CMK (cell line): ENCODE measurements at places on chromosomes 3 and 15.

DNA sequence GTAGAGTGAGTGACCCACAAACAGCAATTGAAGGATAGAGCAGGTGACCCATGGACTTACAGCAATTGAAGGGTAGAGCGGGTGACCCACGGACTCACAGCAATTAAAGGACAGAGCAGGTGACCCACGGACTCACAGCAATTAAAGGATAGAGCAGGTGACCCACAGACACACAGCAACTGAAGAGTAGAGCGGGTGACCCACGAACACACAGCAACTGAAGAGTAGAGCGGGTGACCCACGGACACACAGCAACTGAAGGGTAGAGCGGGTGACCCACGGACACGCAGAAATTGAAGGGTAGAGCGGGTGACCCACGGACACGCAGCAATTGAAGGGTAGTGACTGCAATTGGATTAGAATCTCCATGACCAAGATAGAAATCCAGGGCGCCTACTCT lies 9.8 kb upstream of the TNK2 start:
- DNase-seq: no peak

DNA sequence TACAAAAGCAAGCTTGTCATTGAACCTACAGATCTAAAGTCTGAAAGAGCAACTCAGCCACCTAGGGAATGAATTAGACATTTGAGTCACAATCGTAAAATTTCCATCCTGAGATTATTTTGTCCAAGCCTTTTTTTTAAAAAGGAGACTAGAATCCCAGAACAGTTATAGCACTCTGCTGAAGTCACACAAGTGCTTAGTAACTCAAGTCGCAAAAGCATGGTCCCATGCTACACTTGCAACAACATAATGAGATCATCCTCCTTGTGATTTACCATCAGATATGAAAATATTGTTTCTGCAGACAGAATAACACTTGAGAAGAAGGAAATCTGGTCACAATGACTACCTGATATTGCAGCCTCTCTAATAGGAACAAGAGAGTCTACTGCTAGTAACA lies 106.7 kb downstream of the ZIC4 start:
- DNase-seq: no peak

DNA sequence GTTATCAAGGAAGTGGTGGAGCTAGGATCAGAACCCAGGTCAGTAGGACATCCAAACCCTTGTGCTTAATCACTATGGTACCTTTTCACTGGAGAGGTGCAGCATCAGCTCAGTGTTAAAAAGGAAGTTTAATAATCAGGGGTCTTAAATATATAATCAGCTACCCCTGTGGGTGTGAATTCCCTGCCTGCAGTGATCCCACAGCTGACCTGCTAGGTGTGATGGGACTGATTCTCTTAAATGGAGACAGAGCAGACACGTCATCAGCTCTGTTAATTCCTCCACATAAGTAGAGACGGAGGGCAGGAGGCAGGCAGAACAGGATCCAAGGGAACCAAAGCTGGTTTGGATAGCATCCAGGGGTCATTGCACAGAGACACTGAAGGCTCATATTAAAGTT lies 154.1 kb upstream of the CRBN start:
- DNase-seq: no peak

DNA sequence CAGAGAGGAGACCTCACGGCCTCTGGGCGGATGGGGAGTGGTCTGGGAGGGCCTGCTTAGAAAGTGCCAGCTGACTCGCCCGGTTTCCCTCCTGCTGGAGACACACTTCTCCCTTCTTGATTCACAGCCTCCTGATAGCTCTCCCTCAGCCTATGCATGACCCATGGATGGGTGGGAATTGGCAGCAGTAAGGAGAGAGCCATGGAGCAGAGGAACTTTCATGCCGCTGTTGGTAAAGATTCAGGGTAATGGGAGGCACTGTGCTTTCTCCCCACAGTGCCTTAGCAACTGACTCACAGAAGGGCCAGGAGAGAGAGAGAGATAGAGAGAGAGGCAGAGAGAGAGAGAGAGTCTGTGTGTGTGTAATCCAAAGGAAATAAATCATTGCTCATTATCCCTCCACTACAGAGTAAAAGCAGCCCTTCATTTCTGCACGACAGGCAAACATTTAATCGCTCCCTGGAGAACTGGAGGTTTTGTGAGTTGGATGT lies 82.8 kb downstream of the SEMA5B start:
- no peak for DNase-seq

DNA sequence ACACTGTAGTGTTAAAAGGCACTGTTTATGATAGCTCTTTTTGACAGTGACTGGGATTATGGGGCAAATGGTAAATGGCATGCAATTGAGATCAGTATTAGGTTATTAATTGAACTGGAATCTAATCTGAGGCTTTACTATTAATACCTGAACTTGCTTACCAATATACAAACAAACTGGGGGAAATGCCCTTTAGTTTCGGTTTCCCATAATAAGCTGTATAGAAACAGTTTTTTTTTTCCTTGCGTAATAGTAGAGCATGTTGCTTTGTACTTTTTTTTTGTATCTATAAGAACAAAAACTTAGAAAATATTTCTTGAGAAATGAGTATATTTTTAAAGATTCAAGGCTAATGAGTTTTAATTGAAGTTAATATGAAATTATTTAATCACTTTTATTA lies 95.0 kb downstream of the FNDC3B start:
- no peak for DNase-seq

- no peak for DNase-seq
Measured at GRCh38 chr3:38264779-38265178, 833 bp upstream of the SLC22A13 start.

GRCh38 chr3:124918524-124918923 lies 16.0 kb downstream of the MUC13 start:
- no peak for DNase-seq

- no peak for DNase-seq
Measured at GRCh38 chr3:194218646-194219453, 82.9 kb downstream of the HES1 start.

DNA sequence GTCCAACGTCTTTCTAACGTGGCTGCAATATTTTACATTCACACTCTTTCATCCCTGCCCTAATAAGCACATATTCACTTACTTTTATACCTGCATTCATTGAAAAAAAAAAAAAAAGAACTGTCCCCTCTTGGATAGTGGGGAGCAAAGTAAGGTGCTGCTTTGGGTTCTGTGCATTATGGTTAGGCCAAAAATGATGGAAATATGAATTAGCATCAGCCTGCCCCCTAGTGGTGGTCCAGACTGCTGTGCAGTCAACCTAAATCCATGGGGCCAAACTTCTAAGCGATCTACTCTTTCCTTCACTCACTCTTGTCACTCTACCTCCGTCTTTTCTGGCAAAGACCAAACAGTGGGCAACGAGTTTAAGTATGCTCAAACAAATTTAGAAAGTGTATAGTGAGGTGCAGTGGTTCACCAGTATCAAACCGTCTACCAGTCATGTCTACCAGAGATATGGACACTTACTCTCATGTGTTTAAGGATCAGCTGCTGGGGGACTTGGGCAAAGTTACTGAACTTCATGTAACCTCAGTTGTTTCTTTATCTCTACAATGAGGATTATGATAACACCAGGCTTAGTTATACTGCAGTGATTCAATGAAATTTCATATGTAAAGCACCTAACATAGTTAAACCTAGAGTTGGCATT lies 61.5 kb upstream of the GRM7 start:
- DNase-seq: peak; percentile 11

GRCh38 chr3:46208167-46208704 lies at the start of gene CCR1:
Gene CCR1, minus strand, starts transcription at chr3:46208313. Its CDS starts 4,000 bp downstream, at chr3:46204313.
- DNase-seq: no peak

- DNase-seq: no peak
Measured at GRCh38 chr15:33114374-33114717, 80.2 kb downstream of the FMN1 start.

- DNase-seq: no peak
Measured at GRCh38 chr3:124316034-124316287, 324.0 kb upstream of the ROPN1 start.

GRCh38 chr3:16477056-16477455 lies 36.4 kb downstream of the RFTN1 start:
- DNase-seq: no peak

DNA sequence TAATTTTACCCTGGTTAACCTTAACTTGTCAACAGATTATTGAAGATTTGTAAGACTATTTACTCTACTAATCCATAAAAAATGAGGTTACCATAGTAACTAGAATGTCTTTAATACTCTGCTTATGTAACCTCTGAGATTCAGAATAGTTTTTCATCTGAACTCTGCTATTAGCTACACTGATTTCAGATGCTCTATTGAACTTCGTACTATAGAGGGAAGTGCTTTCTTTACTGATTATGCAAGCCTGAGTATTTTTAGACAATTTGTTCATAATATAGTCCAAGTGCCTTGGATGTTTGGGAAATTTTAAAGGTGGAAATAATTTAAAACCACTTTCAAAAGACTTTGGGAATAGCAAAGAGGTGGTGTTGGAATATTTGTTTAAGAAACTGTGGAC lies 107.9 kb upstream of the GBE1 start:
- no peak for DNase-seq

DNA sequence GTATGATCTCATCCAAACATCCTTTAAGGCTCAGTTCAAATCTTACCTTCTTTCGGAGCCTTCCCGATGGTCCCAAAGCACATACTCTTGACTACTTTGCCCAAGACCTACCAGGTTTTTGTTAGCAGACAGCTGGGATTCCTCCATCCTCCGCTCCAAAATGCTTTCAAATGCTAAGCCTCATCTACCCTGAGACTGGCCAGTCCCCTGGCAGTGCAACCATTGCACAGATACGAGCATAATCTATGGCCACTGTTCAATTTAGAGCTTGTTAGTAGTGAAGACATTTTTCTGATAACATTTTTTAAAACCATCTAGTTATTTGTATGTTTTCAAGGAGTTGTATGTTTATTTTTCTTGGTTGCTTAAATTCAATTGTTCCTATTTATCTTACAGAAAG lies 264.4 kb upstream of the NR2F2 start:
- DNase-seq: no peak

GRCh38 chr3:129162729-129163579 lies 2.1 kb upstream of the ISY1 start:
- DNase-seq: no peak

DNA sequence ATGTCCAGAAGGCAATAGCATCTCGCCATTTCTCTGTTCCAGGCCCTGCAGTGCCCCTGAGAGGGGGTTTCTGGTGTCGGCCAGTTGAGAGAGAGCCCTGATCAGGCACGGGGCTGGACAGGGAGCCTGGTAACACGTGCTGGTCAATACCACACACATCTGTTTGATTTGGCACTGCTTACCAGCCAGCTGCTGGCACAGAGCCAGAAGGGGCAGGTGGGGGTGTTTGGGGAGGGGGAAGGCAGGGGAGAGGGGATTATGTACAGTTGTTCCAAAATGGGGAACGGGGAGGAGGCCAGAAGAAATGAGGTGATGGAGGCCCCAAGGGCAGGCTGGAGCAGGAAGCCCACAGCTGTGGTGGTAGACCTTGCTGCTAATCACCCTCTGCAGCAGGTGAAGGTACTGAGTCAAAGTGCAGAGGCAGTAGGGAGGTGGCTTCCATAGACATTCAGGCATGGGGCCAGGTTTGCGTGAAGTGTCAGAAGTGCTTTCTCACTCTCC lies 153.5 kb upstream of the LPP start:
- DNase-seq: no peak

- no peak for DNase-seq
Measured at GRCh38 chr3:39443530-39443929, 23.9 kb upstream of the MOBP start.

GRCh38 chr15:35514759-35515158 lies 31.2 kb downstream of the DPH6 start:
- no peak for DNase-seq

GRCh38 chr15:86849558-86850285 lies 770.1 kb downstream of the AGBL1 start:
- no peak for DNase-seq

DNA sequence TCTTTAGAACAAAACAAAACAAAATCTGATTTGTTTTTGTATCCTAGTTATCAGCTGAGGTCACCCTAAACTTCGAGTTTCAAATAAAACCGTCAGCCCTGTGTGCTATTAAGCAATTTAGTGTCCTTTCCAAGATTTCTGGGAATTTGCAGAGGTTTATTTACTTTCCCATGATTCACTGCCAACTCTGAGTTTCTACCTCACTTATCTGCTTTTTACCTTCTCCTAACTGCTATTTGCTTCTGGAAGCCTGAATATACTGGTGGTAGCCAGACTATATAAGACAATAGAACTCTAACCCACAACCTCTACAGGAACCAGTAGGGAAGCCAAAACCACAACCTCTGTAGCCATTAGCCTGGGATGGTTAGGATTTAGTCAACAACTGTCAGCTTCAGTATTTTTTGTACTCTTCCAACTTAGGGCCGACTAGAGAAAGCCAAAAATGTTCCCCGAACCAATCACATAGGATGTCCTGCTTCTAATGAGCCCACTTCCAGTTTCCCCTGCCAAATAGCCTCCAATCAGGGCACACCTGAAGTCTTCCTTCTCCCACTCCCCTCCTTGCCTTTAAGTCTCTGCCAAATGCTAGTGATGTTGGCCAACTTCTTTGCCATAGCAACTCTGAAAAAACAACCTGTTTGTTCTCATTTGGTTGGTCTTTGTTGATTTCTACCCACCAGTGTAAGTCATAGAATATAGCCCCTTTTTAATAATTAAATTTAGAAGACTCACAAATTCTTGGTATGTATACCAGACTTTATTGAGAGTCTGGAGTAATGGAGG lies 273.1 kb downstream of the ULK4 start:
- DNase-seq: no peak

DNA sequence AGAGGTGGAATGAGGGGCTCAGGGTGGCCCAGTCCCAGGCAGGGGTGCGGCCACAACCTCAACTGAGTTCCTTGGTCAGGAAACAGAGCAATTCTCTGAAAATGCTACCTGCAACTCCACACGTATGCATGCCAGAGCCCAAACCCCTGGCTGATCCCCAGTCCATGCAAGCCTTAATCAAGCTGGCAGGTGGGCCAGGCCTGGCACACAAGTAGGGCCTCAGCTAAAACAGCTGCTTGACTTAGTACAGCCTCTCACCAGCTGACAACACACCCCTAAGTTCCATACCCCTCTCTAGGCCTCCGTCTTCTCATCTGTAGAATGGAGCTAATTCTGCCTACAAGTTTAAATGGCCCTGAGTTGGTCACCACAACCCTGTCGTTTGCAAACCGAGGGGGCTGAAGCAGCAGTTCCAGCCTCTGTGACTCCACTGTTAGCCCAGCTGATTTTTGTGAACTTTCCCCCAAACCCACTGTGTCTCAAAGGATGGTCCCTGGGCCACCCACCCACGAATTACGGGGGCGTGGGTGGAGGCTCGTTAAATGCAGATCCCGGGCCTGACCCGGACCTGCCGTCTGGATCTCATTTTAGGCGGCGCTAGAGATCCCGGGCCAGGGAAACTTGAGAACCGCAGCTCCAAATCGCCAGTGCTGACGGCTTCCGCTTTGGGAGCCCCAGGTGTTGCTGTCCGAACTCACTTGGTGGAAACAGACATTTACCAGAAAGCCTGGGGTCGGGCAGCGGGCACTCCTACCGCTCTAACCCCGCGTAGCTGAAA lies 927 bp downstream of the CHDH start:
- no peak for DNase-seq
